ENCODE measurements at places on chromosomes 2 and 18.

DNA sequence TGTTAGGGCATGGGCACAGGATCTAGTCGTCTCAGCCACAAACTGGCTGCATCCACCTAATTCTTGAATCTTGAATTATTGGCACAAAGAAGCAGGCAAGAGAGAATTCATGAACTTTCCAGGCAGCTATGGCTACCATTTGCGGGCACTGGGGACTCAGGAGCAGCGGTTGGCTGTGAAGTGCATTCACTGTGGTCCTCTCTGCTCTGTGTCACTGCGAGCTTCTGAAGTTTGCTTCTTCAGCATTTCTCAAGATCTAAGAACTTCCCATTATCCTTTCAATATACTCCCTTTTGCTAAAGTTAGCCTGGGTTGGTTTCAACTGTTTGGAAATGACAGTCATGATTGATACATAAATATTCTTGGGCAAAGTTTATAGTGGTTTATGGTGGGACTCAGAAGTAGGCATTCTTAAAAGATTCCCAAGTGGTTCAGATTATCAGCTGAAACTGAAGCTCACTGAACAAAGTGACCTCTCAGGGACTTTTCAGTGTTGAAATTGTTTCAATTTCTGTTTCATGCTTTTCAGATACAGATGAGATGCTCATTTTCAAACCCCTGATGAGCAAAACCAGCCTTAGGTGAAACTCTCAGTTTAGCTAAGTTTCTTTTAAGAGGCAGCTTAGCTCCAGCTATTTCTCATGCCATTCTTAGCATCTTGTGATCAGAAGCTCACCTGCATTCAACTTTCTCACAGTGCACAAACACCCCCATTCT, 1258.3 kb upstream of the GYPC start:
- no peak for DNase-seq

- no peak for DNase-seq
Measured at GRCh38 chr18:62572456-62572855, 49.6 kb downstream of the ZCCHC2 start.

GRCh38 chr2:196086517-196087368, 18.1 kb upstream of the DNAH7 start:
- DNase-seq: no peak

DNA sequence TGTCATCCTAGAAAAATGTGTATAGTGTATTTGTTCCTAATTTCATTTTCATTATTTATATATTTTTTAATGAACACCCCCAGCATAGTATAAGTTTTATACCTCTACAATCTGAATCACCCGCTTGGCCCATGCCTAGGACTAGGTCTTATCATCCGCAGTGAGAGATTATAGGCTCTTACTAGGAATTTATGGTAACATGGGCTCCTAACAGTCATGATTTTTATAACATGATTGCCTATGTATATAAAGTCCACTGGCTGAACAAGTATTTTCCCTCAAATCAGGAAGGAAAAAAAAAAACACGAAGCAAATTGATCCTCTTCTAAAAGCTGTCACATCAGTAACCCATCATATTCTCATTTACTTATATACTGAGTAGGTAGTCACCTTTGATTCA, 666.1 kb upstream of the NRXN1 start:
- DNase-seq: no peak
